Stimulated activated CD4-positive, alpha-beta T cell treated with anti-CD3 and anti-CD28 coated beads, Interleukin-12 subunit alpha, Interleukin-12 subunit beta, amount 100 ng/mL, for 4 hours (primary cell): ENCODE measurements at places on chromosomes 2 and 18.

GRCh38 chr2:159149747-159150146 lies 136.8 kb downstream of the WDSUB1 start:
- DNase-seq: no peak

DNA sequence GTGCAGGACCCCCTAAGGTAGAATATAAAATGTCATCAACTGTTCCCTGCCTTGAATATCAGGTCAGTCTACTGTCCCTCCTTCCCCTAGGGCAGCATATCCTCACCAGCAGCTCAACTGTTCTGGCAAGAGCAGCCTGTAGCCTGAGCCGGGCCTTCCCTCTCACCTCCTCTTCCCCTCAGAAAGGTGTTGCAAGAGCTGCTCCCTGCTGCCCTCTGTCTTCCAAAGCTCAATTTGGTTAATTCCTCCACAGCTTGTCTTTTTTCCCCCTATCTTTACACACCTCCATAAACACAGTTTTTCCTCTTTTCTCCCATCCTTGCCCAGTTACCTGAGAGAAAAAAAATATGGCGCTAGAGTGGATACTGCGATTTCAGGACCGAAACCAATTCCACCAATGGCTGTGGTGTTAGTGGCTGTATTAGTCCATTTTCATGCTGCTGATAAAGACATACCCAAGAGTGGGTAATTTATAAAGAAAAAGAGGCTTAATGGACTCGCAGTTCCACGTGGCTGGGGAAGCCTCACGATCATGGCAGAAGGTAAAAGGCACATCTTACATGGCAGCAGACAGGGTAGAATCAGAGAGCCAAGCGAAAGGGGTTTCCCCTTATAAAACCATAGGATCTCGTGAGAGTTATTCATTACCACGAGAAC lies 184.7 kb downstream of the MREG start:
- peak; percentile 25 for DNase-seq

DNA sequence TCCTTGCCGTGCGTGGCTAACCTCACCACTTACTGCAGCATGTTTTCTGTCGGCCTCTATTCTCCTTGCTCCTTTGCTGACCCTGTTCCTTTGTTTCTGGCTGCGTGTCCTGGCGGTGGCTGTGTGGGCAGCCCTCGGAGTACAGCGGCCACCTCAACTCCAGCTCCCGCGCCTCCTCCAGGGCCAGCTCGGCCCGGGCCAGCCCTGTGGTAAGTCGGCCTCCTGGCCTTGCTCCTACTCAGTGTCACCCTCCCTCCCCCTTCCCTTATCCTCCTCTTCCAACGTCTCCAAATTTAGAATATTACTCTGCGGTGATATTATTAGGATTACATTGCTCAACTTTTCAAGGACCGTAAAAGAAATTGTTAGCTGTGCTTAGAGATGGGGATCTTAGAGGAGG lies 59.5 kb upstream of the RBM44 start:
- no peak for DNase-seq

DNA sequence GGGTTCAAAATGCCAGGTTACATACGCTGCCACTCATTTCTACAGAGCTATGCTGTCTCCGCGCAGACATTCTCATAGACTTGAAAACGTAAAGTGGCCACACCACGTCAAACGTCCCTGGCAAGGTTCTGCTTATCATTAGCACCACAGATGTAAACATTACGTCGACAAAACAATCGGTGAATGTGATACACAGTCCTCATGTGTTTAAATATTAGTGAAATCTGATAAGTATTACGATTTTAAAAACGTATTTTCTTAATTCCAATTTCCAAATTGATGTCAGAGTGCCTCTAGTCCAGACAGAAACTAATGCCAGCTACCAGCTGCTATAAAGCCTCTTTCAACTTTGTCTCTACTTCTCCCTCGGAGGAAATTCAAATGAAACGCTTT lies 1.2 kb downstream of the STK17B start:
- no peak for DNase-seq

DNA sequence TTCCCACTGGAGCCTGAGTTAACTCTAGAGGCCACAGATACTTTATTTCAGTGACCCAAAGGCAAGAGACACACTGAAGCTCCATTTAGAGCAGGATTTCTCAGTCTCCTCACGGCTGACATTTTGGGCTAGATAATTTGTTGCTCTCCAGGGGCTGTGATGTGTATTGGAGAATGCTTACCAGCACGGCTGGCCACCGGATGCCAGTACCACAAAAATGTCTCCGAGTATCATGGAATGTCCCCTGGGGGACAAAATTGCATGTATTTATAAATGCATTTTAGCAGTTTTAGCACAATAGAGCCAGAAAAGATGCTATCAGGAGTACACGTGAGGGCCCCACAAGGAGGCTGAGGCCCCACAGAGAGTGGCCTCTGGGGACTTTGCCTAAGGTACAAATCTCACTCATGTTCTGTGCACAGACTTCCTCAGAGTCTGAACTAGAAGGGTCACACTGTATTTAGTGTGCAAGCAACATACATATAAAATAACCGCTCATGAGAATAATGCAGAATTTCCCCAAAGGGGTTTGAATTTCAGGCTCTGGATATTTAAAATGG lies 20.5 kb upstream of the DCC start:
- DNase-seq: no peak

DNA sequence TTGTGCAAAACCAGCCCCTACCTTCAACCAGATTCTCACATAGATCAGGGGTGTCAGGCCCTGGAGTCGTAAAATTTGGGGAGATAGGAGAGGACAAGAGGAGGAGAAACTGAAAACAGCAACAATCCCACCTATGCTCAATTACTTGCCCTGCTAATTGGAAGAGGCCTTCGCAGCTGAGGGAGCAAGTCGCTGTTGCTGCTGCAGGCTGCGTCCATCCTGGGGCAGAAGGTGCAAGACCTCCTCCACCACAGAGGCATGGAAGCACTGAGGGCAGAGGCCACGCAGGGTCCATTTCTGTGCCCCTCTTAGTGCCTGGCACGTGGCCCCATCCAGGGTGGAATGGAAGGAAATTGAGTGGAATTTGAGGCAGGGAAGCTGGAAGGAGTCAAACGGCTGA lies 36.5 kb downstream of the CNGA3 start:
- DNase-seq: no peak

GRCh38 chr2:23617811-23618215 lies 232.8 kb downstream of the KLHL29 start:
- DNase-seq: no peak

DNA sequence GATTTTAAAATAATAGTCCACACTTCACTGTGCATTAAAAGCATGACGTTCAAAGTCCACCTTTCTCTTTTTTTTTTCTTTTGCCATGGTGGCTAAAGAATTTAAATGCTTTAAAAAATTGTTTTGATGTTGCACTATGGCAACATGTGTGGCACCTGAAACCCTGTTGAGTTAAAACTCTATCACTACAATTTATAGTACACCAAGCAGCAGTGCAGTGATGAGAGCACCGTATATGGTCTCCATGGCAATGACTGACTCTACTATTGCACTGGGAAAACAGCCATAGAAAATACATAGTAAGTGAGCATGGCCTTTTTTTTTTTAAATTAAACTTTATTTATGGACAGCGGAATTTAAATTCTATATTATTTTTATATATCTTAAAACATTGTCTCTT lies 298.8 kb downstream of the FIGN start:
- no peak for DNase-seq

- no peak for DNase-seq
These were observed 29.0 kb downstream of the LPIN1 start for GRCh38 chr2:11775384-11775783.

DNA sequence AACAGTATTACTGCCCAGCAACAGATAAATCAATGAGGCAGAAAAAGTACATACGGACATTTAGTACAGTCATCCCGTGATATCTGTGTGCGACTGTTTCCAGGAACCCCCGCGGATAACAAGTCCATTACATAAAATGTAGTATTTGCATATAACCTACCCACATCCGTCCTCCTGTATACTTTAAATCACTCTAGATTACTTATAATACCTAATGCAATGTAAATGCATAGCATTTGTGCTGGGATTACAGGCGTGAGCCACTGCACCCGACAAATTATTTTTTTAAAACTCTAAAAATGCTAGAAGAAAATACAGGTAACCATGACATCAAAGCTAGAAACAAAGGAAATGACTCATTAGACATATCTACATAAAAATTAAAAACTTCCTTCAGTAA lies 91.6 kb downstream of the FAM161A start:
- DNase-seq: no peak

GRCh38 chr2:113234721-113235346 lies 43.9 kb downstream of the PAX8 start:
- no peak for DNase-seq

DNA sequence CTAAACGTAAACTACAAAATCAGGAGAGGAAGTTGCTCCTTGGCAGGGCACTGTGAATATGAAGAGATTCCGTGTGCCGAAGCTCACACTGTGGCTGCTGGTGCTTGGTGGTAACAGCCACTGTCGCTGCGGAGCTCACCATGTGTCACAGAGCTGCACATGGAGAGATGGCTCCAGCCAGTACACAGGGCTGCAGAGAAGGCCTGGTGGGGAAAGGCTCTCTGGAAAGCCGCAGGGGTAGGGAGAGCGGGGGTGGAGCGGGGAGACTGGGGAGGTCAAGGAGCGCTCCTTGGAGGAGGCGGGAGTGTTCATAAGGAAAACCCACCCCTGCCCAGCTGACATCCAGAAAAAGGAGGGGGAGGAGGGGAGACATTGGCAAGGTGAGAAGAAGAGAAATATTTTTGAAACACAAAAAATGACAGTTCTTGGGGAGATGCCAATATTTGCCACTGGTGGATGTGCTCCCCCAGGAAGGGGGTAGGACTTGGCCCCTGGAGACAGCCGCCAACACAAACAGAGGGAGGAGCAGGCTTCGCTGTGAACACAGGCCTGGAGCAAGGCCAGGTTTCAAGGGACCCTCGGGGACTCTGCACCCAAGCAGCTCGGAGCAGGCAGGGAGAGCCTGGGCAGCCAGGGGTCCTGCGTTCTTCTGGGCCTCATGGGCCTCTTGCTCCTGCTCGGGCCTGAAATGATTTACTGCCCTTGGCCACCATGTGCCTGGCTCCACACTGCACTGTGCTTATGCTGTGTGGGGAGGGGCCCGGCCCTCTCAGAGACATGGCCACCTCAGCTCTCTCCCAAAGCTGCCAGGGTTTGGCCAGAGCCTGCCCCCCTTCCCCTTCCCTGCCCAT lies 102.6 kb upstream of the GLI2 start:
- DNase-seq: no peak

DNA sequence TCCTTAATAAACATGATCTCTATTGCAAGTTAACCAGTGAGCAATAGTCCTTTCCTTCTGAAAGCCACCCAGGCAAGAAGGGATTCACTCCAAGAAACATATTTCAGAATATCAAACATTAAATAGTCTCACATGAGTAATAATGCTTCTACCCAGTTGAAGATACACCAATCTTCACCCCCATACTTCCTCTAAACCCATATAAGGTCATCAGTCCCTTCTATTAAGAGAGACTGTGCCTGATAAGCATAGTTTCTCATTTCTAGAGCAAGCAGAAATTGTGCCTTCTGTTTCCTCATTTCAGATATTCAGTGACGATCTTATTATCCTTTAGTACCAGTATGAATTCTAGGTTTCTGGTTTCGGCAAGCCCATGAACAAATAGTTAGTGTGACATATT lies 64.6 kb downstream of the DSEL start:
- no peak for DNase-seq

GRCh38 chr2:159148901-159149300 lies 137.6 kb downstream of the WDSUB1 start:
- no peak for DNase-seq

GRCh38 chr18:6650127-6650507 lies 79.4 kb upstream of the ARHGAP28 start:
- DNase-seq: no peak

- DNase-seq: no peak
These were observed 1.8 kb downstream of the ORC2 start for GRCh38 chr2:200961674-200962073.

DNA sequence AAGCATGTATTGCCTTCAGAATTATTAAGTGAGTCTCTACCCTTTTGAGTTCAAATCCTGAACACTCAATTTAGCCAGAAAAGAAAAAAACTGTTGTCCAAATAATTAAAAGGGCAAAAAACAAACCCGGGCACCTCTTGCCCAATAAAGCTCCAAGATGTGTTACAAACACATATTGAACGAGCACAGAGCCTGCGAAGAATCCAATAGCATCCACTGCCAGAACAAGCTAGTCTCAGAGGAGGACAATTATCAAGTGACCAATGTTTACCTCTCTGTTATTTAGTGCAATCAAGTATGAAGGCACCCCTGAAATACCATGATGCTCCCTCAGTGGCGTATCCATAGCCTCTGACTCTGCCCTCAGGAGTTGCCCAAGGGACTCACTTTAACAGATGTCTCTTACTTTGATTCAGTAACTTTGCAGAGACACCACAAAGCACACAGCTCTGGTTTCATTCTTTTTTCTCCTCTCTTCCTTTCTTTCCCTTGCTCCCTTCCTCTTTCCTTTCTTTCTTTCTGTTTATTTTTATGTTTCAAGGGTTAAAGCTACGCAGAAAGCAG lies 93.5 kb upstream of the SPATS2L start:
- DNase-seq: no peak

- DNase-seq: no peak
These were observed 153.6 kb upstream of the ZNF804A start for GRCh38 chr2:184444623-184445223.

DNA sequence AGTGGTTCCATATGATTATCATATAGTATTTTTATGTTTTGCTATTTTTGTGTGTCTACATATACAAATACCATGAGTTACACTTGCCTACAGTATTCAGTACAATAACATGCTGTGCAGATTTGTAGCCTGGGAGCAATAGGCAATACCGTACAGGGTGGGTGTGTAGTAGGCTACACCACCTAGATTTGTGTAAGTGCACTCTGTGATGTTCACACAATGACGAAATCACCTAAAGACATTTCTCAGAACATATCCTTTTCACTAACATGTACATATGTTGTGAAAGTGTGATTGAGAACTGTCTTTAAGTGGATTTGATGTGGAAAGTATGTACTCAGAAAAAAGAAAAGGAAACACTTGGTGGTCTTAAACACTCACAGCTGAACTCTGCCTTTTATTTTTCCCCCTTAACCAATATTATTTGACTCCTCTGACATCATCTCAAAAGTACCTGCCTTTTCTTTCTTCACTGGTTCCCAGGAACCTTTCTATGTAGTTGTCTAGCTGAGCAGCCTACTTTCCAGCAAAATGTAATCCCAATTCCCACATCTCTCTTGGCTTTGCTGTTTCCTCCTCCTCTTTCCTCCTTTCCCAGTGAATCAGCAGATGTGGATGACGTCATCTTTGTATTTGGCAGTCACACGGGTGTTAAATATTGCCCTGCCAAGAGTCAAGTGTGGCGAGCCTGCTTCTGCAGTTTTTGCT lies 47.7 kb downstream of the OSBPL6 start:
- DNase-seq: no peak
